ENCODE measurements at places on chromosomes 13 and 19.

DNA sequence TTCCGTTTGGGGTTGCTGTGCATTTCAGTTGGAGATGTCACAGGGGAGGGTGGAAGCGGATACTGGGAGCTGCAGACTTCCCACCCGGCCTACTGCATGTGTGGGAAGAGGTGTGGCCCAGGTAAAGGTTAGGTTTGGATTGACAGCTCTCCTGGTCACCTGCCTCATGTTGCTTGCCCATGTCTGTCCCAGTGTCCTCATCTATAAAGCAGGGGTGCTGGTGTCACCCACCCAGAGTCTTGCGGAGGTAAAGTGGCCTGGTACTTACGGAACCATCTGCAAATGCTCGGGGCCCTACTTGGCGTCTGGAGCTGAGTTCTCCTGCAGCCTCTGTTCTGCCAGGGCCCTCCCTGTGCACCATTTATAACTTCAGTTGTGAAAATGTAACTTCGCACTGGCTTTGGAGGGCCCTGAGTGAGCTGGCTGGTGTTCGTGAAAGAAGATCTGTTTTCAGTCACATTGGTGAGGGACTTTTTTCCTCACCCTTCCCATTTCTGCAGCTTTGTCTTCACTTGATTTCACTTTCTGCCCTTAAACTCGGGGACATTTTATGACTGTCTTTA, 65.1 kb upstream of the TEX29 start:
- no peak for DNase-seq

DNA sequence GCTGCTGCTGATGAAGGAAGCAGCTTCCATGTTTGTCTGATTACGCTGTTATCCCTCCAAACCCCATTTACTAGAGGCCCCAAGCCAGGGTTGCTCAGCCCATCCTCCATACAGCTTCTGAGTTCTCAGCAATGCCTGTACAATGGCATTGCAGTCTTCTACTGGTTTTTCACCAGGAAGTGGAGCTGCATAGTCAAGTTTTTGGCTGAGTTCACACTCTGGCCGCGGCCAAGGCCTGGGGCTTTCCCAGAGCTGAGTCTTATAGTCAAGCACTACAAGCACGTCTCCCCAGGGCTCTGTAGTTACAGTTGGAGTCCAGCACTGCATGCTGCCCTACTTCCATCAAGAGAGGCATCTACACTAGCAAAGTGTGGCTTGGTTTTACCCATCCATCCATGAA, 182.5 kb downstream of the POU4F1 start:
- no peak for DNase-seq

DNA sequence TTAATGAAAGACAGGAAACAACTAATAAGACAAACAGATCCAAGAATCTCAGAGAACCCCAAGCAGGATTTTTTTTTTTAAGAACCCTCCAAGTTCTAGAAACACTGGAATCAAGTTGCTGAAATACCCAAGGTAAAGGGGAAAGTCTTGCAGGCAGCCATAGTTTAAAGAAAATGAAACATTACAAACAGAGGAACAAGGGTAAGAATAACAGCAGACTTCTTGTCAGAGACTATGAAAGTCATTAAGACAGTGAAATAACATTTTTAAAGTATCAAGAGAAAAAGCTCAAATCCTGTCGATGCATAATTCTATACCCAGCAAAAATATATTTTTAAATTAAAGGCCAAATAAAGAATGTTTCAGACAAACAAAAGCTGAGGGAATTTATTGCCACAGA, 67.1 kb downstream of the WASF3 start:
- no peak for DNase-seq

DNA sequence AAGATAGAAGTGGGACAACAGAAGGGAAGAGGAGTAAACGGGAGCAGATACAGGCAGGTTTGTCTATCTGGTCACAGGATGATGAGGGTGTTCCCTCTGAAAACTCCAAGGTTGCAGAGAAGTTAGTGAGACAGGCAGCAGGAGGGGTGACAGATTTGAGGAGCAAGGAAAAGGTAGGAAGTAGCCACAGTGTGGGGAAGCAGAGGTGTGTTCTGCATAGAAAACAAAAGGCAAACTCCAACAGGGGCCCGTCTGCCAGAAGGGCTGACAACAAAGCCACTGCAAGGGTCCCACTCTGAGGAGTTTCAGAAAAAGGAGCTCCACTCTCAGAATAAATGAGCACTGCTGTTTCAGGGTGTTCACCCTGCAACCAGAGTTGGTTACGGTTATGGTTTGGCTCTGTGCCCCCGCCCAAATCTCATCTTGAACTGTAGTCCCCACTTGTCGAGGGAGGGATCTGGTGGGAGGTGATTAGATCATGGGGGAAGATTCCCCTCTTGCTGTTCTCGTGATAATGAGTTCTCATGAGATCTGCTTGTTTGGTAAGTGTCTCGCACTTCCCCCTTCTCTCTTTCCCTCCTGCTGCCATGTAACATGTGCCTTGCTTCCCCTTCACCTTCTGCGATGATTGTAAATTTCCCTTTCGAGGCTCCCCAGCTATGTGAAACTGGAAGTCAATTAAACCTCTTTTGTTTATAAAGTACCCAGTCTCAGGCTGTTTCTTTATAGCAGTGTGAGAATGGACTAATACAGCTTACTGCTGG, 32.1 kb downstream of the SMAD9 start:
- no peak for DNase-seq

DNA sequence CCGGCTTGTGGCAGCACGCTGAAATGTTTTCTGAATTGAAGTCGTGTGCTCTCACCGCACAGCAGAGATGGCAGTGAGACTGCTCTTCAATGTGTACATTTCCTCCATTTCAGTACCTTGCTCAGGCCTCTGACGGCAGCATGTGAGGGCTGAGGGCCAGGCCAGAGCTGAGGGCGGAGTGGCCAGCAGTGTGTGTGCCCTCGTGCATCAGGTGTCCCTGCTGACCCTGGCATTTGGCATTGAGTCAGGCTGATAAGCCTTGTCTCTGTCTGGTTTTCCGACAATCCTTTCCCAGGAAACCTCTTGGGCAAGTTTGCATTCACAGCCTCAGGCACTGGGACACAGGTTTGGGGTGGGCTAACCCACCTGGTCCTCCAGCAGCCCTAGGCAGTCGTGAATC, 62.3 kb downstream of the EFNB2 start:
- no peak for DNase-seq

GRCh38 chr13:48318821-48319511, 15.4 kb downstream of the RB1 start:
- DNase-seq, result no peak

DNA sequence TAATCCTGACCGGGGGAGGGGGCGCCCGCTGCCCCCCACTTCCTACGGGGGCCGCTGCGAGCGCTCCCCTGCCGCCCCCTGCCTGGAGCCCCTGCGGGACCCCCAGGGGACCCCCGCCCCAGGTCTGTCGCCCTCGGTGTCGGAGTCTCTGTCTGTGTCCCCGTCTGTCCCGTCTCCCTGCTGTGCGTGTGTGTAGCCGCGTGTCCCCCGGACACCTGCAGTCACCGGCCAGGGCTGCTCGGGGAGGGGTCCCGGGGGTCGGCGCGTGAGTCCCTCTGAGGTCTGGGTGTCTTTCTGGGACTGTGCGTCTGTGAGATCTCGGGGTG, 7.7 kb upstream of the NFIC start:
- no peak for DNase-seq

GRCh38 chr19:29084266-29084665, 128.7 kb downstream of the UQCRFS1 start:
- DNase-seq, result no peak

DNA sequence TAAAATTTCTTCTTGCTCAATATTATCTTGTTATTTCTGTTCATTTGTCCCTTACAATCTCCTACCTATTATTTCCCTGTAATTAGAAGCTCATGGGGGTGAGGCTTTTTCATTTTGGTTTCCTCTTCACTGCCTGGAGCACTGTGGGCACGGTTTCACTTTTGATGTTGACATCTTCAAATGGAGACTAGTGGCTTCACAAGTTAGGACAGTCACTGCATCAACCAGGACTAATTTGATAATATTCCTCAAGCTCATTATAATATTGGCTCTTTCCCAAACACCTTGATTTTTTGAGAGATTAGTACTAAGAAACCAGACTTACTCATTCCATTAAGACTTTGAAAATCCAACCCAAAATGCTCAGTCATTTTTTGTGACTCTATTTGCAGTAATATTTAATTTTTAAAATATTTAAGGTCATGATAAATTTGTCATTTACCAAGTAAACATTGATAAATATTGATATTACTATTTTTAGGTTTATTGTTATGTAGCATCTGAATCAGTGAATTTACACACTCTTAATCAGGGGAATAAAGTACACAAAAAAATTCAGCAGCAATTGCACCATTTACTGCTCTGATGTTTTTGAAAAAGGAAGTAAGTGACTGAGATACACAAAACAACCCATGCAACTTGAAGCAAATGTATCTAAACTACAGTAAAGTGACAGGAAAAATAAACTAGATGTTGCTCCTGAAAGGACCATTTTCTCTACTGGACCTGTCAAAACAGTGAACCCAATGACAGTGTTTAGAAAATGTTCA, 28.8 kb upstream of the RCBTB2 start:
- no peak for DNase-seq

- DNase-seq, result peak; percentile 70
Observed at GRCh38 chr19:47863514-47863936, 4.5 kb downstream of the TPRX2 start.

DNA sequence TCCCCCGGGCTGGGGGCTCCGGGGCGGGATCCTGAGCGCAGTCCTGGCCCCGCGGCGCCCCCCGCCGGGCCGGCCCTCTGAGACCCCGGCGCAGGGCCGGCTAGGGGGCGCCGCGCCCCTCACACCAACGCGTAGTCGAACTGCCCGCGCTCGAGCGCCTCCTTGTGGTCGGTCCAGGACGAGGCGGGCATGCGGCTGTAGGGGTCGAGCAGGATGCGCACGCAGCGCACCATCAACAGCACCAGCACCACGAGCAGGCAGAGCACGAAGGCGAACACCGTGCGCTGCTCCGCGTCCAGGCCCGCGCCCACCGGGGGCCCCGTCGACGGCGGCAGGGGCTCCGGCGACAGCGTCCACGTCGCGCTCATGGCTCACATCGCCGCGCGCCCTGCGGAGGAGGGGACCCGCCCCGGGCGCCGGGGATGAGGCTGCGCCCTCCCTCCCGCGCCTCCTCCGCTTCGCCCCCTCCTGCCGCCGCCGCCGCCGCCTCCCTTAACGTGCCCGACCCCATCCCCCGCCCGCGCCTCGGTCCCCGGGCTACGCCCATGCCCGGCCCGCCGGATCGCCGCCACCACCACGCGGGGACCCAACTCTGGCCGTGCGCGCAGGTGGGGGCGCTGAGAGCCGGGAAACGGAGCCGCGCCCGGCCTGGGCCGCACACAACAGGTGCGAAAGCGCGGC, 624 bp downstream of the CTXN1 start:
- peak; percentile 72 for DNase-seq

DNA sequence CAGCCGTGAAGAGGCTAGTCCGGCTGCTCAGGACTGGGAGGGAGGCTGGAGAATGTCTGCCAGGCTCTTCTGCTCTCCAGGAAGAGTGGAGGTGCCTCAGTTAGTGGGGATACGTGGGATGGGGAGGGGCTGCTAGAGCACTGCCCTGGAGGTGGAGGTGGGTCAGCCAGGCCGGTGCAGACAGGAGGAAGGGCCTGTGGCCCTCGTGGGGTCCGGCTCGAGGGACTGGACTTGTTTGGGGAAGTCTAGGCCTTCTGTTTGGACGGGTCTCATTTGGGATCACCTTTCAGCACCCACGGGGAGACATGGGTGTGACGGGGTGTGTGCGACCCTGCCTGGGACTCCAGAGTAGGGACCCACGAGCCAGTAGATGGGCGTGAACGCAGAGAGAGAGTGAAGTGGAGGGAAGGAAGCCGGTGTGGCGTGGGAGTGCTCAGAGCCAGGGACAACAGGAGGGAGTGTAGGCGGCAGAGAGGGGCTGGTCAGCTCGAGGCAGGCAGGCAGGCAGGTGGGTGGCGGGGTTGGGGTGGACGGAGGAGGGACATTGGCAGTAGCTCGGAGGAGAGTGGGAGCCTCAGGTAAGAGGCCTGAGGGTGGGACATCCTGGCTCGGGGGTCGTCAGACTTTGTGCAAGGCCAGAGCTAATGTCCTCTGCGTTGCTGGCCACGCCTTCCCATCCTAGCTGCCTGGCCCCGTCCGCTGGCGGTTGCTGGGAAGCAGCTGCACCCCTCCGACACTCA, 11.5 kb downstream of the EPN1 start:
- DNase-seq, result no peak

GRCh38 chr13:84211048-84211447, 328.8 kb upstream of the SLITRK1 start:
- no peak for DNase-seq

GRCh38 chr19:10885201-10886169, 14.1 kb downstream of the CARM1 start:
- DNase-seq, result no peak

DNA sequence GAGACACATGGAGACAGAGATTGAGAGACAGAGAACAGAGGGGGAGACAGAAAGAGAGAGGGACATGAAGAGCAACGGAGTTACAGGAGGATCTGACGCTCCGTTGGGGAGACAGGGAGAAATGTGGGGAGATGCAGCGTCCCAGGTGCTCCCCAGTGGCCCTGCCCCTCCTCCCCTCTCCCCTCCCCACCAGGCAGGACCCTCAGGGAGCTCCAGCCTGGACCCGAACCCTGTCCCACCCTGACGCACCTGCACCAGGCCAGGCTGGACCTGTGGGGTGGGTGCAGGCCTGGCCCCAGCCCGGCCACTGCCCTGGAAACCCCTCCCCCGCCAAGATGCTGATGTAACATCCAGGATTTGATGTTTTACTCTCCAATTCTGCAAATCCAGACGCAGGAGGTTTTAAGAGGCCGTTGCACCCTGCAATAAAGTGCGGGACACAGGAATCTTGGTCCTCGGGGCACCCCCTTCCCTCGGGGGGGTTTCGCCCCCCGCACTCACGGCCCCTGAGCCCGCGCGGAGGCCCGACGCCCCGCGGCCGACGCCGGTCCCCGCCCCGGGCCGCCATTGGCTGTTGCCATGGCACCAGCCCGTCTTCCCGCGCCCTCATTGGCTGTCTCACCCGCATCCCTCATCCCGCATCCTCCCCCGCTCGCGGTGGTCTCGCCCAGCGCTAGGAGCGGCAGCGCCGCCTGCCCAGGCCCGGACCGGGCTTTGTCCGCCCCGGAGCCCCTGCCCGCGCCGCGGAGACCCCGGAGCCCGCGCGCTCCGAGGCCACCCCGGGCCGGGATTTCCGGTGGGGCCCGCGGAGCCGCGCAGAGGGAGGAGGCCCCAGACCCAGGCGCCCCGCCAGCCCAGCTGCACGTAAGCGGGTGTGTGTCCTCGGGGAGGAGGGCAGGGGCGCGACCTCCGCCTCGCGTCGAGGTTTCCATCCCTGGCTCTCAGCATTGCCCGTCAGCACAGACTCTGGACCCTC, at the start of gene APC2:
Gene APC2, plus strand, starts transcription at position 655 of the 976 bp plus-strand sequence. CDS start 2,881 bp downstream, outside the sequence.
- no peak for DNase-seq

DNA sequence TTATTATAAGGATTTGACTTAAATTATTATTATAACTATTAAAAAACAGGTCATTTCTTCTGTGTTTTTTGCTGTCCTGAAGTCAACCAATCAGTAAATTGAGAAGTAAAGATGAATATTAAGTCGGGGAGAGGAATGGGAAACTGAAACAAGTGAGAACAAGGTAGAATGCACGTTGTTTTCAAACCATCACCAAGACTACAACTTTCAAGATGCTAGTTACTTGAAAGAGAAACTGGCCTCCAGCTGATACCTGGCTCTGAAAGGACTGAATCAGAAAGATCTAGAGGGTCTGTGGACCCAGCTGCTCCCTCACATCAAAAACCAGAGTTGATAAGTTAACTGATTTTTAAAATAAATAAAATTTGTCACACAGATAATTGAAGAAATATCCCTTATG, 1301.5 kb upstream of the ATXN8OS start:
- DNase-seq, result no peak

- DNase-seq, result no peak
Observed at GRCh38 chr13:32713397-32713796, 127.1 kb downstream of the PDS5B start.

All from stimulated activated CD8-positive, alpha-beta memory T cell treated with anti-CD3 and anti-CD28 coated beads, Interleukin-15, amount 100 ng/mL, for 48 hours (primary cell).